ENCODE measurements at places on chromosomes 11 and 22. TPM values are rescaled to one million over a fixed set of nuclear protein-coding genes. Genes with fewer than 3 reads are reported as not detected.

PRAME gene
- total RNA-seq: 99.0 TPM

CWF19L2 gene
- total RNA-seq: 3.7 TPM

FRMD8 gene
- total RNA-seq: 58.5 TPM

PACSIN3 gene
- total RNA-seq: 23.2 TPM

OR5P2 gene
- total RNA-seq: not detected

GPHA2 gene
- not detected for total RNA-seq

Measured in A549 treated with Mapracorat at 1 μM for 4 hours (cell line).